ENCODE measurements at places on chromosomes 4 and X.

GRCh38 chrX:9442056-9442455, 22.8 kb upstream of the TBL1X start:
- DNase-seq, result no peak

DNA sequence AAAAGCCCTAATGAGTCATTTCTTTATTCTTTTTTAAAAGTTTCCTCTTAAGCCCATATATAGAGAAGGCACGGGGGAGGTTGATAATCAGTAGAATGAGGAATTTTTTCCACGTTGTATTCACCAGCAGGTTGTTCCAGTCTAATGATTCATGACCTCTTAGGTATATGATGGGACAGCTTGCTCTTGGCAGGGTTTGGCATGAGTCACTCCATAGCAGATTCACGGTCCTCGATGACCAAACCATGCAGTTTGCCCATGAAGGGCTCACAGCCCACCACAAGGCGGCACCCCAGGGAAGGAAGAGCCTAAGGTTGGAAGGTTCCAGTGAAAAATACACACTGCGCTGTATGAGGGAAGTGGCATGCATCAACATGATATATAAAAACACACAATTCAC, 623.8 kb upstream of the DIPK2B start:
- peak; percentile 46 for DNase-seq

DNA sequence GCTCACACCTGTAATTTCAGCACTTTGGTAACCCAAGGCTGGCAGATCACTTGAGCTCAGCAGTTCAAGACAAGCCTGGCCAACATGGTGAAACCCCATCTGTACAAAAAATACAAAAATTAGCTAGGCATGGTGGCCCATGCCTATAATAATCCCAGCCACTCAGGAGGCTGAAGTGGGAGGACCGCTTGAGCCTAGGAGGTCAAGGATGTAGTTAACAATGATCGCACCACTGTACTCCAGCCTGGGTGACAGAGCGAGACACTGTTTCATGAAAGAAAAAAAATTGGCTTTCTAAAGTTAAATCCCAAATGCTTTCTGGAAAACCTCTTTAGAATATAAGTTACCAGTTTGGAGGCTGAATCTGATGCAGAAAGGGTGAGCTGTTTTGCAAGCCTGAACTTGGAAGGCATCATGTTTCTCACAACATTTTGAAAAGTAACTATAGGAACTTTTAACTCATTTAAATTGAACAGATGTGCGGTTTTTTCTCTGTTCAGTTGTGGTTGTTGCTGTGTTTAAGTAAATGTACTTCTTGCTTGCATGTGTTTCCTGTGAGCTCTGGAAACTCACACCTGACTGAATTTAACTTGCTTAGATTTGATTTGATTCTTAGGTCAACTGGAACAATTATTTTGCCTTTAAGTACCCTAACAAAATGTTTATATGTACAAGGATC, 39.8 kb upstream of the TMEM131L start:
- no peak for DNase-seq

- no peak for DNase-seq
Observed at GRCh38 chrX:10120331-10120730, 36.4 kb upstream of the CLCN4 start.

GRCh38 chrX:118448273-118448783, 47.3 kb upstream of the DOCK11 start:
- DNase-seq, result no peak

DNA sequence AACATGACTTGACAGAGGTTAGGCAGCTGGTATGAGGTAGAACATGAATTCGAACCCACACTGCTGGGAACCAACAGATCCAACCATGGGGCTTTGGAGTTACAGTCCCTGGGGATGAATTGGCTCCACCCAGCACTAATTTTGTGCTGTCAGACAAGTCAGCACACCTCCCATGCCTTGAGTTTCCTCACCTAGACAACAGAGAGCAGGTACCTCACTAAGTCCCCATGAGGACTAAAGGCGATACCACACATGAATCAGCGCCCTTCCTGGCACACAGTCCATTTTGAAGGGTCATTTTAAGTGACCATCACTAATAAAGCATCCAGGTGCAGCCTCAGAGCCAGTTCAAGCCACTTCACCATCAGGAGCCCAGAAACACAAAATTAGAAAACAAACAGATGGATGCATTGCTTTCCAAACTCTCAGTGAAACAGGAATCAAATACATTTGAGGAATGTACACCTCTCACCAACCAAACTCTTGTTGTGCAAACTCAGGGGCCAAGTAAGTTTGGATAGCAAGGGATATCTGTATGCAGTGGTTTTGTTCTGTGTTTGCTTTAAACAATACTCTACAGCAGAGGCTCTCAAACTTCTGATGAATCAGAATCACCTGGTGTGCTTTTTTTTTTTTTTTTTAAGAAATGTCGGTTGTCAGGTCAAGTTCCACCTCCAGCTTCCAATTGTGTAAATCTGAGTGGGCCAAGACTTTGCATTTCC, 10.1 kb downstream of the IDS start:
- DNase-seq, result no peak

GRCh38 chr4:140005699-140006098, 148.3 kb downstream of the MAML3 start:
- DNase-seq, result no peak

DNA sequence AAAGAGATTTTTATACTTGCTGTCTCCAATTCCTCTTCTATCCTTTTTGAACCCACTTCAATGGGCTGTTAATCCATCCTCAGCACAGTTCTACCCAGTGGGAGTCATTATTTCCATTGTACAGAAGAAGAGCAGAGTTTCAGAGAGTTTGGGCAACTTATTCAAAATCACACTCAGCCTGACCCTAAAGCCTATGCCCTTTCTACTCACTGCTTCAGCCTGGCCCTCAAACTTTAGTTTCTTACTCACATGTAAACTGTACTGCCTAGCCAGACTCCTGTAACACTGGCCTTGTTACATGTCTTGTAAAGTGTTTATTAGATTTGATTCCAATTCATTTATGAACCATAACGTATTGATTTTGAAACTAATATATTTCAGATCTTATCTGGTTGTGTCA, 25.1 kb upstream of the USO1 start:
- DNase-seq, result no peak

DNA sequence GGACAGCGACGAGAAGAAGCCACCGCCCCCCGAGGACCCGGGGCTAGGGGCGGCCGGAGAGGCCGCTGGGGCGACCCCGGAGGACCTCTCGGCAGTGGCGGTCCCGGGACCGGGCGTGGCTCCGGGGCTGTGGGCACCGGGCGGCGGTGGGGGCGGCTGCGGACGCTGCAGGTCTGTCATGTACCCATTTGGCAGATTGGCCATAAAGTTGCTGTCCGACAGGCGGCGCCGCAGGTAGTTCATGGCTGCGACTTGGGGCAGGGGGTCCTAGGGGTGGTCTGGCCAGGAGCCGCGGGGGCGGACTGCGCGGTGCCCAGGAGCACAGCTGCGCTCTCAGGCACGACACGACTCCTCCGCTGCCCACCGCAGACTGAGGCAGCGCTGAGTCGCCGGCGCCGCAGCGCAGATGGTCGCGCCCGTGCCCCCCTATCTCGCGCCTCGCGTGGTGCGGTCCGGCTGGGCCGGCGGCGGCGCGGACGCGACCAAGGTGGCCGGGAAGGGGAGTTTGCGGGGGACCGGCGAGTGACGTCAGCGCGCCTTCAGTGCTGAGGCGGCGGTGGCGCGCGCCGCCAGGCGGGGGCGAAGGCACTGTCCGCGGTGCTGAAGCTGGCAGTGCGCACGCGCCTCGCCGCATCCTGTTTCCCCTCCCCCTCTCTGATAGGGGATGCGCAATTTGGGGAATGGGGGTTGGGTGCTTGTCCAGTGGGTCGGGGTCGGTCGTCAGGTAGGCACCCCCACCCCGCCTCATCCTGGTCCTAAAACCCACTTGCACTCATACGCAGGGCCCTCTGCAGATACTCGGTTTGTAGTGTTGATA, at the start of gene SYN1:
Gene SYN1, minus strand, starts transcription at position 372 of the 817 bp plus-strand sequence. Its CDS starts 129 bp downstream, at position 243.
- DNase-seq, result peak; percentile 71

- DNase-seq, result no peak
Observed at GRCh38 chr4:6087669-6088341, 69.6 kb upstream of the C4orf50 start.

DNA sequence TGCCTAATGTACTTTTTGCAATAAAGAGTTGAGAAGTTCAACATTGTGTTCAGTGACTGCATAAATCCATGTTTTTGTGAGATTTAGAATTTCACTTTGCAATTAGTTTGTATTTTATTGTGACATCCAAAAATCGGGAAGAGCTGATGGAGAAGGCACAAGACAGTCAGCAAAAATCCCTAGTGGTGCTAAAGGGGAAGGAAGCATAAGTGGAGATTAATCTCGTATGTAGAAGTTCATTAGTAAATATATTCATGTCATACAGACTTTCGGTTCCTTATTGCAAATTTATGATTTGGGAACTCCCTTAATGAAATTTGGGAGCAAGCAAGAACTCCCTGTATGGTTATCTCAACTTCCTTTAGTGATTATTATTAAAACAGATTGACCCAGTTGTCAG, 57.8 kb upstream of the SLC39A8 start:
- DNase-seq, result no peak

DNA sequence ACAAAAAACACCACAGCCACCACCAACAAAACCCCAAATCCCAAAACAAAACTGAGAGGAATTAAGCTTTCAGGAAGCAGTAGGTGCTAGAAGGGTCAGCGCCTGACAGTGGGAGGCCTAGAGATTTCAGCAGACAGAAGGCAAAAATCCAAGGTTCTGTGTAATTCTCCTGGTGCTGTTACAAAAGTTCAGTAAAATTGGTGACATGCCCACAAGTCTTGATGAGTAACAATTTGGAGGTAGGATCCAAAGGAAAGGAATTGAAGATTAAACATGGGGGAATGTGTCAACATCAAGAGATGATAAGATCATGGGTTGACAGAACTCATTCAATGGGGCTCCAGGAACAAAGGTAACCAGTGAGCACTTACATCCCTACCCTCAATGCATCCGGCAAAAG, 653.8 kb upstream of the CPEB2 start:
- no peak for DNase-seq

- DNase-seq, result no peak
Observed at GRCh38 chr4:86306816-86307215, 53.0 kb downstream of the MAPK10 start.

- DNase-seq, result no peak
Observed at GRCh38 chr4:113645771-113646441, 115.6 kb downstream of the CAMK2D start.

DNA sequence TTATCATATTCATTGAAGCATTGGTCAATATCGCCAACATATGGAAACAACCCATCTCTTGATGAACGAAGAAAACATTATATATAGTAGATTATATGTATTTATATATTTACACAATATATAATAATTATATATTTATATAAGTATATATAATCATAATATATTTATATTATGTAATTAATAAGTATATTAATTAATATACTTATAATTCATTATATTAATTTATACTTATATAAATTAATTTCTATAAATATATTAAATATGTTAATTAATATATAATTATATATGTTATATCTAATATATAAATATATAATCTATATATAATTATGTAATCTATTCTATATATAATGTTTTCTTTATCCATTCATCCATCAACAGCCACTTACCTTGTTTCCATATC, 69.0 kb upstream of the SRD5A3 start:
- no peak for DNase-seq

GRCh38 chrX:34341258-34341657, 209.1 kb upstream of the FAM47A start:
- DNase-seq, result no peak

GRCh38 chr4:120915336-120915735, 7.2 kb downstream of the PRDM5 start:
- DNase-seq, result no peak

DNA sequence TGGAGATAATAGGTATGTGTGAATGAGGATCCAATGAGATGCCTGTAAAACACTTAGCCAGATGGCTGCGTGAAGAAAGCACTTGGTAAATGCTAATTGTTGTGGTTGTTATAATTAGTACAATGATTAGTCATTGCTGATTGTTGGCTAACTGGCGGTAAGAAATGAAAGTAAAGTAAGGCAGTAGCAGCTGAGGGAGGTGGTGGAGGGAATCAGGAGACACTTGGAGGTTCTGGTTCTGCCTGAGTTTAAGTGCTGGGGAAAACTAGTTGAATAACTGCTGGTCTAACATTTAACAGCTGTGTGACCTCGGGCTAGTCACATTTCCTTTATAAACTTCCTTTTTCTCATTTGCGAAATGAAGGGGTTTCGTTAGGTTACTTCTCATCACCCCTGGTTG, 30.9 kb downstream of the CD38 start:
- DNase-seq, result no peak

- DNase-seq, result no peak
Observed at GRCh38 chr4:157172011-157172410, 48.5 kb upstream of the GRIA2 start.

- DNase-seq, result no peak
Observed at GRCh38 chr4:99852199-99852749, 35.6 kb downstream of the DAPP1 start.

- DNase-seq, result no peak
Observed at GRCh38 chr4:122689972-122690371, 42.5 kb upstream of the BBS12 start.

GRCh38 chr4:20883231-20883630, 183.0 kb downstream of the PACRGL start:
- DNase-seq, result no peak

DNA sequence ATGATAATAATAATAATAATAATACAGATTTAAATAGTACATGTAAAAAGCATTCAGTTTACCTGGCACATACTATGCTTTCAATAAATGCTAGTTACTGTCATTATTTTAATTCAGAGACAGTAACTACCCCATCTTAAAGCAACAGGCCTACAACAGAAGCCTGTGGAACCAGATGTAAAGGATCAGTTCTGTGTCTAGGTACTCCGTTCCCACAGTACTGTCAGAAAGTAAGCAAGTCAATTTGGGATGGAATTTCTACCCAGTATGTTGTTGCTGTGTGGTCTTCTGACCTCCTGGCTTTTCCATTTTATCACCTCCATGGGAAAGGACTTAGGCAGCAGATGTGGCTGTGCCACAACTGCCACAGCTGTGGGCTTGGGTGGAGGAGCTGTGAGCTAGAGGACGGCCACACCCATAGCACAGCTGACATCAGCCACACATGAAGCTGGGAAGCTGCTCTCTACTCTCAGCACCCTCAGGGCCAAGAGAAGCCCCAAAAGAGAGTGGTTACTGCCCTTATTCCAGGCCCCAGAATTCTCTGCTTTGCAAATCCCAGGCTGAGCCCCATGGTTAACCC, 102.8 kb downstream of the CBR4 start:
- DNase-seq, result no peak

GRCh38 chr4:57153207-57153606, 43.0 kb upstream of the IGFBP7 start:
- no peak for DNase-seq

GRCh38 chrX:118626346-118626745, 101.1 kb upstream of the IL13RA1 start:
- DNase-seq, result no peak

GRCh38 chrX:119121341-119121740, 6.3 kb downstream of the KIAA1210 start:
- no peak for DNase-seq

GRCh38 chrX:13014111-13015096, 30.0 kb downstream of the FAM9C start:
- DNase-seq, result no peak

GRCh38 chr4:95546221-95546620, 2.6 kb downstream of the UNC5C start:
- DNase-seq, result no peak
